ENCODE measurements at places on chromosomes 2 and 18. TPM values are rescaled to one million over a fixed set of nuclear protein-coding genes. Genes with fewer than 3 reads are reported as not detected.

- DNase-seq: no peak
Measured at GRCh38 chr2:37869771-37870170, 55.3 kb upstream of the RMDN2 start.

- DNase-seq: no peak
Measured at GRCh38 chr2:28661589-28662001, 90.0 kb upstream of the PPP1CB start.

DNA sequence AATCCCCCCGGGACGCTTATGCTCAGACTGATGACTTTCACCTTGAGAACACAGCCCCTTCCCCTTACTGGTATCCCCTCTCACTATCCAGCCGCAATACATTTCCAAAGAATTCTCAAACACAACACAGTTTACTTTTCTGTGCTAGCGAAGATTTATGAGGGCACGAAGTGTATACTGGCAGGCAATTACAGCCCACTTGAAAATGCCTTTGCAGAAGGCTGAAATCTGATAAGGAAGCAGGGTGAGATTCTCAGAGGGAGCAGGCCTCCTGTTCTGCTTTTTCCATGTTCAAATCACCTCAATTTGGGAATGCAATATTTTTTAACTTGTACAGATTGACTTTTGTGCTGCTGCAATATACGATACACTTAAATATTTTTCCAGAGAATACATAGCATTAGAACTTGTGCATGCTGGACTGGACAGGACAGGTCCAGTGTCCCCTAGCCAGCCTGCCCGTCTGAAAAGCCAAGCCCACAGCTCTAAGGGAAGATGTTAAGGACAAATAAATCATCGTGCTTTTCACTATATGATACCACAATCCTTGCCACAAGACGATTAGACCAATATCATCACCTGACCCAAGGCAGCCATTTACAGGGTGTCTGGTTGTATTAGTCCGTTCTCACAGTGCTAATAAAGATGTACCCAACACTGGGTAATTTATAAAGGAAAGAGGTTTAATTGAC lies 262.1 kb downstream of the EPHA4 start:
- DNase-seq: no peak

The TSPYL6 gene
- total RNA-seq: not detected

The SCN9A gene
- 6.1 TPM for total RNA-seq

Data from H1 (cell line).